ENCODE measurements at places on chromosomes 7 and 10. TPM values are rescaled to one million over a fixed set of nuclear protein-coding genes. Genes with fewer than 3 reads are reported as not detected.

DNA sequence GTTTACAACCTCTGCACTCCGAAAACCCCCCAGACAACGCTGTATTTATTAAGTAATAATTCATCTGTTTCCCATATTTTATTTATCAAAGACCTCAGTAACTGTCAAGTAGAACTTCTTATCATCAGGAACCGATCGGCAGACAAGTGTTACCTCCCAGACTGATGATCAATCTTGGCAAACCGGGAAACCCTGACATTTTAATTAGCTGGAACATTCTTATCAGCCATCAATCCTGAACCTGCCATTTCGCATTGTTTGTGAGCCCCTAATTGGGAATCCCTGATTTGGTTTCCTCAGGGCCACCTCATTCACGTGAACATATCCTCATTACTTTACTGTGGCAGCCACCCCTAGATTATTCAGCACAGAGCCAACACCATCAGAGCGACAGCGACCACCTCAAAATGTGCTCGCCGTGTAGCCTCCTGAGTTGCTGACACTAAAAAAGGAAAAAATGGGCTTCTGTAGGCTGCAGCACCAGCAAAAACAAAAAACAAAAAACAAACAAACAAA lies 93.6 kb upstream of the SDK1 start:
- no peak overlapping the region for H3K4me3 ChIP-seq
- no peak for DNase-seq
- H3K27me3 ChIP-seq = no peaks in the 10 kb centered on the region
- H3K36me3 ChIP-seq = no peaks in the 10 kb centered on the region
- H3K4me1 ChIP-seq = no peaks in the 10 kb centered on the region

GRCh38 chr10:92995509-92995908 lies 65.1 kb upstream of the CYP26C1 start:
- H3K4me1 ChIP-seq = no peaks in the 10 kb centered on the region
- no peaks in the 10 kb centered on the region for H3K36me3 ChIP-seq
- no peaks in the 10 kb centered on the region for H3K27me3 ChIP-seq
- H3K27ac ChIP-seq = no peak overlapping the region
- no peak overlapping the region for H3K4me3 ChIP-seq

DNA sequence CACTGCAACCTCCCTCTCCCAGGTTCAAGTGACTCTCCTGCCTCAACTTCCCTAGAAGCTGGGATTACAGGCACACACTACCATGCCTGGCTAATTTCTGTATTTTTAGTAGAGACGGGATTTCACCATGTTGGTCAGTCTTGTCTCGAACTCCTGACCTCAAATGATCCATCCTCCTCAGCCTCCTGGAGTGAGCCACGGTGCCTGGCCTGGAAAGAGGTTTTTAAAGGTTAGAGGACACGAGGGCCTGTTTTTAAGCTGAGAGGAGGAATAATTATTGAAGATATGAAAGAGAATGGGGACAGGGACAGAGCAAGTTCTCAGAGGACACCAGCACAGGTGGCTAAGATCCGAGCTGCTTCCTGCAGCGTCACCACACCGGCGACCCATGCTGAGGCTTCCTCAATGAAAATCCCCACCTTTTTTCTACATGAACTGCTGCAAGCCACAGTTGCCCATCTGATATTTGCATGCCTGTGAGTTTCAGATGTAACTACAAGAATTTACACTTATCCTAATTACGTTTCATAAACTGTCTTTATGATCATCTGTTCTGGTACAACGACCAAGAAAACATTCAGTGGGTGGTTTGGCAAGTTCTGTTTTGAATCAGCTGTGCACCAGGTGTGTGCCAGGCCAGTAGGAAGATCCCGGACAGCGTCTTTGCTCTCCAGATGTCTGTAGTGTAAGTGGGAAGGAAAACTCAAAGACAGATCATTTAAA lies 76.0 kb downstream of the HIP1 start:
- DNase-seq = no peak
- no peaks in the 10 kb centered on the region for H3K27me3 ChIP-seq
- no peaks in the 10 kb centered on the region for H3K36me3 ChIP-seq
- H3K4me3 ChIP-seq = no peak overlapping the region

The METTL27 gene
- 7.6 TPM for total RNA-seq

- no peaks in the 10 kb centered on the region for H3K27me3 ChIP-seq
- H3K36me3 ChIP-seq = no peaks in the 10 kb centered on the region
- H3K4me3 ChIP-seq = no peak overlapping the region
- no peak for DNase-seq
- H3K4me1 ChIP-seq = no peaks in the 10 kb centered on the region
Measured at GRCh38 chr10:52875336-52875735, 102.8 kb upstream of the MBL2 start.

DNA sequence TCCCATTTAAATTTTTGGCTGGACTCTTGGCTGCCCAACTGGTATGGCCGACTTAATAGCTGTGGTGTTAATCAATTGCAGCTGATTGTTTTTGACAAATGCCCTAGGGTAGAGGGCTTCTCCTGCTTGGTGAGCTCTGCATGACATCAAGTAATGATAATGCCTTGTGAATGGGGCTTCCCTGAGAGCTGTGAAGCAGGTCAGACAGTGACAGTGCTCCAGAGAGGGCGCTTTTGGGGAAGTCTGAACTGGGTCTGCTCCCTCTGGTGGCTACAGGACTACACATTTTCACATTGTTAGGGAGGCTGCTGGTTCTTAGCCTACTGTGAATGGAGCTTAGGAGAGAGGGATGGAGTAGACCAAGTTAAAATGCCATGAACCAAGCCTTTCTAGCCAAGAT lies 98.8 kb downstream of the SDK1 start:
- H3K27me3 ChIP-seq = no peaks in the 10 kb centered on the region
- H3K4me3 ChIP-seq = no peak overlapping the region
- no peaks in the 10 kb centered on the region for H3K36me3 ChIP-seq

- H3K27me3 ChIP-seq = no peaks in the 10 kb centered on the region
- no peak overlapping the region for H3K27ac ChIP-seq
- H3K4me3 ChIP-seq = no peak overlapping the region
Measured at GRCh38 chr10:70809726-70810125, 6.0 kb upstream of the SGPL1 start.

DNA sequence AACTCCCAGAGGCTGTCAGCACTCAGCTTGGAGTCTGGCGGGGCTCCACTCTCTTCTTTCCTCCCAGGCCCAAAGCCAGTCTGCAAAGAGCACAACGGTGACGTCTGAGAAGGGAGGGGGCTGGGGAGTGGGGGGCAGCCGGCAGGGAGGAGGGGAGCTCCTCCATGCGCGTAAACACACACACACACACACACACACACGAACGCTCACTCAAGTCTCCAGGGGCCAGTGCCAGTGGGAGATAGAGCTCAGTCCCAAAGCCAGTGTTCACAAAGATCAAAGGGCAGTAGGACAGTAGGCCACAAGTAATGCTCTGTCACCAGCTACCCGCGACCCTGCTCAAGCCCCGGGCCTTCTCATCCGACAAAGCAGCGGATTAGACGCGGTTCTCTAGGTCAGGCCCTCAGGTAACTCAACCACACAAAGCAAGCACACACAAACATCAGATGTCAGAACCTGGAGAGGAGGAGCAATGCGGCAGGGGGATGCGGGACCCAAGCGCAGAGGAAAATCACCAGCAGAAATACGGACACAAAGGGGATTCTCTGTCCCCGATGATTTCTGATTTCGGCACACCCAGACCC lies 19.9 kb downstream of the TCAF1 start:
- no peak overlapping the region for H3K4me3 ChIP-seq
- H3K4me1 ChIP-seq = peaks cover 13% of the 10 kb centered on the region
- peaks cover 5% of the 10 kb centered on the region for H3K27me3 ChIP-seq

DNA sequence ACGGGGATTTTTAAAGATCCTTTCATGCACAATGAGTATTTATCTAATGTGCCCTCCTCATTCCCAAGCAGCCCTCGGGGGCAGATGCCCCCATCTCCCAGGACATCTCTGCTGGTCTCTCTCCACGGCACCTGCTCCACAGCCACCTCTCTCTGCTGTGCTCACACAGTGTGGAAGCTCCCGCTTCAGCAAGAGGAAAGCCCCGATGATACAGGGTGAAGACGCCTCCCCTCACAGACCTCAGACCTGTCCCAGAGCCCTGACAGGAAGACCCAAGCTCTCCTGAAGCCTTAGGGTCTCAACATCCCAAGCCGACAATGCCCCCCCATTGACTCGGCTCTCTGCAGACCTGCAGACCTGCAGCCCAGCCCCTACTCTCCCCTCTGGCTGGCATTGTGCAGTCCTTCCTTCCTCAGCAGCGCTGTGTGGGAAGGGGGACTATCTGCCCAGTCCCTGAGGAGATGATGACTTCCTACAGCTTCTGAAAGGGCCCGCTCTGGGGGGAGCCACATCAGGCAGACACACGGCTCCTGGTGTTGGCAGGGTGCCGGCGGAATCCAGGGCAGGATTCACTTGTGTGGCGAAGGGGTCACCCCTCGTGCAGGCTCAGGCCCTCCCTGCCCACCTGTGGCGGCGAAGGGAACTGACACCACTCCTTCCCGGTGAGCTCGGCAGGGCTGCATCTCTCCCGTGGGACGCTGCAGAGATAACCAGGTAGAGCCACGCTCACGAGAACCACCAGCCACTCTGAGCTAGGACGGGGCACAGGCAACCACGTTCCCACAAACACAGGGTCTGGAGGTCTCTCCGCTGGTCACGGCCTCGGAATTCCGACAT lies 61.8 kb downstream of the PTPRN2 start:
- H3K4me1 ChIP-seq = no peaks in the 10 kb centered on the region
- H3K36me3 ChIP-seq = no peaks in the 10 kb centered on the region
- no peak for DNase-seq
- H3K27me3 ChIP-seq = no peaks in the 10 kb centered on the region

DNA sequence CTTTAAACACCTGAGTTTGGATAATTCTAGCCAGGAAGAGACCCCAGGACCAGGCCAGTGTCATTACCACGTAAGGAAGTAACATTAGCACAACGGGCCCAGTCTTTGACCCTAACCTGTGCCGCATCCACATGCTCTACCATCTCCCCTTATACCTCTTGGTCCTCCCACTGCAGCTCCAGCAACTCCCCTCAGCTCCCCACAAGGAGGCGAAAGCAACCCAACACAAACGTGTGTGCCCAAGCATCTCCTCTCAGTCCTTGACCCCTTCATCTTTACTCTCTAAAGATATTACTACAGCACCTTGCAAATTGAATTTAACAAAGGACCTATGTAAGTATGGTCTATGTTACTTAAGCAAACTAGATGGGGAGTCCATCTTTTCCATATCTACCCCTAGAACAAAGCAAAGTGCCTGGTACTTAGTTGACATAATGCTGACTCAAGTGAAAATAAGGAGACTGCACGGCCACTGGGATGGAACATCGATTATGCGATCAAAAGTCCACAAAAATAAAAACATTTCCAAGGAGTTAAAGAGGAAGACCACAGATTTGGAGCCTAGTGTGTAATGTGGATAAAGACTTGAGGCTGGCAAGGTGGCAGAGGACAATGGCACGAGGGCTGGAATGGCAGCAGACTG lies 147.7 kb downstream of the JAZF1 start:
- no peak for DNase-seq
- no peak overlapping the region for H3K4me3 ChIP-seq
- H3K4me1 ChIP-seq = no peaks in the 10 kb centered on the region
- H3K36me3 ChIP-seq = no peaks in the 10 kb centered on the region

The SUGCT gene
- 1.7 TPM for total RNA-seq

DNA sequence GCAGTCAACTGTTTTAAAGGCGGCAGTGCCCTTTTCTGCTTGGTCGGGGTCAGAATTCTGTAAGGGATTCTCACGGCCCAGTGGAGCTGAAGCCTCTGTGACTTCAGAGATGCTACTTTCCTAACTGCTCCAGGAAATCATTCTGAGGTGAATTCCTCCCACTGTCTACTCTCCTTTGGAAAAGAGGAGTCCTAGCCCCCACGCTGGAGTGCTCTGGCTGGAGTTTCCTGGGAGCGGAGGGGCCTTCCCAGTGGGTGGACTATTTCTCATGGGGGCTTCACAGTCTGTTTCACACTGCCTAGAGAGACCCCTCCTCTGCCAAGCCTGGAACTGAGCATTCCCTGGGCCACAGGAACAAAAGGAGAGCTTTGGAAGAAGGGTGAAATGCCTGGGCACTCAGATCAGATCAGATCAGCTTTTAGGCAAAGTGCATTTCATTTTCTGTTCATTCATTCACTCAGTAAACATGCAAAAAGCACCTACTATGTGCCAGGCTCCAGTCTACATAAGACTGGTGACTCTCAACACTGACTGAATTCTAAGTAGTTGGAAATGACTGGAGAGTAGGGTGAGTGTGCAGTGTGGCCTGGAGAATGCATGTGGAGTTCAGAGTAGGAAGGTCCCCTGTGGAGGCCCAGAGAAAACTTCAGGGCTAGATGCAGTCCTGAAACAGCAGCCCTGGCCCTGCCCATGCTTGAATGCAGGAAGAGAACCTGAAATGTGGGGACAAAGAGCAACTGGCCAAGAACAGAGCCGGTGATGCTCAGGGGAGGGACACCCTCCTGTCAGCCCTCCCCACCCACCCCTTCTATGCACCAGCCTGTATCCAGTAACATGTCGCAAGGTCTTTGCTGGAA lies 12.2 kb downstream of the ZNF488 start:
- H3K4me3 ChIP-seq = no peak overlapping the region
- peaks cover 7% of the 10 kb centered on the region for H3K4me1 ChIP-seq
- H3K27ac ChIP-seq = no peak overlapping the region
- DNase-seq = no peak
- no peaks in the 10 kb centered on the region for H3K36me3 ChIP-seq

- H3K36me3 ChIP-seq = no peaks in the 10 kb centered on the region
- DNase-seq = no peak
- H3K27ac ChIP-seq = no peak overlapping the region
Measured at GRCh38 chr7:96547371-96547811, 162.3 kb downstream of the SEM1 start.

DNA sequence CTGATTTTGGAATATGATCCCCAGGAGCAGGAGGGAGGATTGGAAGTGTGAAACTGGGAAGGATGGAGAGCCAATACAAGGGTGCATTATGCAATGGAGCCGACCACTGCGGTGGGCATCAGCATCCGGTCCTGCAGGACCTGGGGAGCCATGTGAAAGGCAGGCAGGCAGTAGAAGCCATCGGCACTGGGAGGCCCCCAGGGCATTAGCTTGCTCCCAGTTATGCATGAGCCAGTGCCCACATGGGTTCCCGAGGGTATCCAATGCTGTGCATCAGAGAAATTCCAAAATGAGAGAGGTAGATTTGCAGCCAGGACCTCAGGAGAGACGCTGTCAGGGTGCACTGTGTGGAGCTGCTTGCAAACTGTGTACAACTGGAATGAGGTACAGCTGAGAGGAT lies 8.7 kb upstream of the KCP start:
- peaks cover 6% of the 10 kb centered on the region for H3K27me3 ChIP-seq
- no peak for DNase-seq
- no peaks in the 10 kb centered on the region for H3K36me3 ChIP-seq
- no peak overlapping the region for H3K27ac ChIP-seq
- H3K4me1 ChIP-seq = peaks cover 4% of the 10 kb centered on the region

DNA sequence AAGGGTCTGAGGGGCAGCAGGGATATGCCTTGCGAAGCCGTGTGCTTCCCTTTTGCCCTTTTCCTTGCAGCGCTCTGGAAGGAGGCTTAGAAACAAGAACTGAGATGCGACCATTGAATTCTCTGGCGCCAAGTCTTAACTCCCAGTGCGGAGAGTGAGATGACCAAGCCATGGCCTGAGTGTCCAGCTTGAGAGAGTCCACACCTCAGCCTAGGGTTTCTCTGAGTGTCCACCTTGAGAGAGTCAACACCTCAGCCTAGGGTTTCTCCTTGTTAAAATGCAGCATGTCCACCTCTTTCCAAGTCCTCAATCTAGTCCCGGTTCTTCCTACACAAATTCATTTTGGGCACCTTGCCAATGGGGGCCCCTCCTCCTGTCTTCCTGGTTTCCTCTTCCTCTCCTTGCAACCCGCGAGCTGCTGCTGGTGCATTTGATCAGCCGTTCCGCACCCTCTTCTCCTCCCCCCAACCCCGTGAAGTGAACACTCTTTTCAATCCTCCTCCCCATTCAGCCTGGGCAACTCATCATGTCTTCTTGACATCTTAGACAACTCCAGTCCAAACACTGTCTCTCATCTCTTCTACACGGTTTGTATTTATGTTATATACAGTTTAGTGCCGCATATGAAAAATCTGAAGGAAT lies 178.2 kb upstream of the PITRM1 start:
- H3K27ac ChIP-seq = no peak overlapping the region
- H3K36me3 ChIP-seq = no peaks in the 10 kb centered on the region
- no peak overlapping the region for H3K4me3 ChIP-seq
- DNase-seq = no peak

The PNLIPRP3 gene
- total RNA-seq = not detected

All from CD4-positive, alpha-beta memory T cell (primary cell).